ENCODE measurements at places on chromosomes 2 and 18. TPM values are rescaled to one million over a fixed set of nuclear protein-coding genes. Genes with fewer than 3 reads are reported as not detected.

The HOXD3 gene
- total RNA-seq = 28.2 TPM

The RGPD4 gene
- 0.08 TPM for total RNA-seq

The SERPINB11 gene
- not detected for total RNA-seq

The SDC1 gene
- total RNA-seq = 480 TPM

The CERS6 gene
- total RNA-seq = 29.3 TPM

The CCDC102B gene
- total RNA-seq = 9.1 TPM

The SOWAHC gene
- total RNA-seq = 19.6 TPM

The TSHZ1 gene
- 21.1 TPM for total RNA-seq

The SMAD7 gene
- total RNA-seq = 23.2 TPM

The CIB4 gene
- total RNA-seq = not detected

The LHCGR gene
- total RNA-seq = not detected

The EFHD1 gene
- total RNA-seq = 15.9 TPM

The PTPN2 gene
- total RNA-seq = 47.8 TPM

The TDRD15 gene
- total RNA-seq = 0.10 TPM

The GPR39 gene
- 13.2 TPM for total RNA-seq

The GPATCH11 gene
- total RNA-seq = 6.8 TPM

The DES gene
- total RNA-seq = 1,211 TPM

The SNED1 gene
- total RNA-seq = 41.8 TPM

The CCDC141 gene
- 2.8 TPM for total RNA-seq

The FOSL2 gene
- 259 TPM for total RNA-seq

Data from ureter (tissue), 1 donor.